ENCODE measurements at places on chromosomes 1 and 21. TPM values are rescaled to one million over a fixed set of nuclear protein-coding genes. Genes with fewer than 3 reads are reported as not detected.

The OR2T2 gene
- not detected for polyA plus RNA-seq

The HHIPL2 gene
- 0.09 TPM for polyA plus RNA-seq

The OPRD1 gene
- 0.67 TPM for polyA plus RNA-seq

The LAMC2 gene
- polyA plus RNA-seq = 1.5 TPM

The KCNC4 gene
- 8.0 TPM for polyA plus RNA-seq

The ASCL5 gene
- polyA plus RNA-seq = 0.32 TPM

The SLAMF8 gene
- polyA plus RNA-seq = 0.47 TPM

The RWDD3 gene
- polyA plus RNA-seq = 29.7 TPM

- no peak for DNase-seq
These were observed 2.4 kb downstream of the DMRTA2 start for GRCh38 chr1:50420689-50421365.

DNA sequence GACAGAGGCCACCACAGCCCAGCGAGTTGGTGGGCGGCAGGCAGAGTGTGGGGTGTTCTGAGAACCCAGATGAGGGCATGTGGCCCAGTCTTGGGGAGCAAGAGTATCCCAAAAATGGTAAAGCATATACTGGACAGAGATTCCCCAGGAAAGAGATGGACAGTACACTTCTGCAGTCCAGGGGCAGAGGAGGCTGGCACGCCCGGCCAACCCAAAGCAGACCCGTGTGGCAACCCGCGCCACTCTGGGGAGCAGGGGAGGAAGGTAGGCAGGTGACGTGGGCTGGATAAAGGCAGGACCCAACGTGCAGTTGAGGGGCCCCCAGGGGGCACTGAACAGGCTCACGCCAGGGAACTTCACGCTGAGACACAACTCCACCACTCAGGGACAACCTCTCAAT is 46.4 kb upstream of the RIPK4 start:
- DNase-seq = no peak

DNA sequence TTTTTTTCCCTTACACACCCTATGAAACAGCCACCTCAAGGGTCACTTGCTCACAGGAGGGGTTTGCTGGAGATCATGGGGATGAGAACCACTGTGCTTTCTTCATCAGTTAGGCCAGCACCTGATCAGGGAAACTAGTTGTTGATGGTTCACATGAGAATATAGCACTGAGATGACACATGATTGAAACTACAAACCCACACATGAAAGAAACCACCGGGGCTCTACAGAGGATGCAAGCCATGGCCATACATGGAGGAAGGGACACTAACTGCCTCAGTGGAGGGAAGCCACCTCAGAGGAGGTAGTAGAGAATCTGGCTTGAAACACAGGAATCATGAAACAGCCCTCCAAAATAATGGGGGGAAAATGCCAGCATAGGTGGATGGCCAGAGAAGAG is 63.2 kb downstream of the PRKAB2 start:
- no peak for DNase-seq

DNA sequence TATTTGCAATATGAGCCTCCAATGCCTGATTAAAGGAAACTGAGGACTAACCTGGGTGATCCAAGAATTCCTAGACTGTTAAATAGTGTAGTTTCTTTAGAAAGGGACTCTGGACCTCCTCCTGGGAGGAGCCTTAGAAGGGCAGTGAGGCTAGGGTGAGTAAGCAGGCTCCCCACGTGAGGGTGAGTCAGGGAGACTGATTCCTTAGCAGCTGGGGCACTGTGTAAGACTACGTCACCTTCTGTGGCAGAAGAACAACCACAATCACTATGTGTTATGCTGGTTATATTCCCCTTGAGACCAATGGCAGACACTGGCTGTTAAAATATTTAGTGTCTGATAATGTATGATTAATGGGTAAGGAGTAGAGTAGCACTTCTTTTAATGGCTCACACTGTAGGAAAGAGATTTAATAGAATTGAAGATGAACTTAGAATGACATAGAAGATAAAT is 53.3 kb upstream of the SYT14 start:
- DNase-seq = no peak

GRCh38 chr1:117051224-117052064 is 8.7 kb upstream of the TTF2 start:
- DNase-seq = no peak

DNA sequence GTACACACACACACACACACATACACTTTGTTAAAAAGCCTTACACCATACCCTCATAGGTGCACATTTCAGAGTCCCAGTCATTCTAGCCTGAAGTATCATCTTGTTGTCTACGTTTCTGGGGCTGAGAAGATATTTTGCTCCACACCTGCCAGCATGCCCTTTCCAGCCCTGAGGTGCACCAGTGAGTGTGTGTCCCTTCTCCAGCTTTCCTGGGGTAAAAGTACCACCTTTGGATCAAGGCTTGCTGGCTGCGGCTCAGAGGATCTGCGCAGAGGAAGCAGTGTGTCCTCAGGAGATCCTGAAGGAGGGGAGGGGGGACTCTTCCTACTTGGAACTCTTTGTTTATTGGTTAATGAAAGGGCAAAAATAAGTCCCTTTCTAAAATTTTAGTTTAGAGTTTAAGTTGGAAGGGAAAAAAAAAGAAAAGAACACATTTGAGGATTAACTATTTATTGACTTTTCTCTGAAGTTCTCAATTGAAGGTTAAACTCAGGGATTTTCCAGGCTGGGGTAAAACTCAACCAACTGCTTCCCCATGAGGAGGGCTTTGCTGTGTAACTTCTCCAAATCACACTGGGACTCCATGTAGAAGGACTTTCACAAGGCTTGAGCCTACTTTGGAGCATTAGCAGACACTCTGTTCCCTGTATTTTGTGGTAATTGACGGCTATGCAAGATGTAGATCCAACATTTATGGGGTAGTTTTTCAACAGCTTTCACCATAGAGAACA is 200.3 kb upstream of the SGIP1 start:
- DNase-seq = no peak

- no peak for DNase-seq
These were observed 104.7 kb downstream of the NCAM2 start for GRCh38 chr21:21102896-21103295.

GRCh38 chr1:73331726-73332125 is 866.2 kb downstream of the LRRIQ3 start:
- DNase-seq = no peak

GRCh38 chr1:190327271-190327670 is 150.4 kb downstream of the BRINP3 start:
- DNase-seq = no peak

GRCh38 chr1:201021630-201022492 is 1.7 kb downstream of the KIF21B start:
- DNase-seq = no peak

DNA sequence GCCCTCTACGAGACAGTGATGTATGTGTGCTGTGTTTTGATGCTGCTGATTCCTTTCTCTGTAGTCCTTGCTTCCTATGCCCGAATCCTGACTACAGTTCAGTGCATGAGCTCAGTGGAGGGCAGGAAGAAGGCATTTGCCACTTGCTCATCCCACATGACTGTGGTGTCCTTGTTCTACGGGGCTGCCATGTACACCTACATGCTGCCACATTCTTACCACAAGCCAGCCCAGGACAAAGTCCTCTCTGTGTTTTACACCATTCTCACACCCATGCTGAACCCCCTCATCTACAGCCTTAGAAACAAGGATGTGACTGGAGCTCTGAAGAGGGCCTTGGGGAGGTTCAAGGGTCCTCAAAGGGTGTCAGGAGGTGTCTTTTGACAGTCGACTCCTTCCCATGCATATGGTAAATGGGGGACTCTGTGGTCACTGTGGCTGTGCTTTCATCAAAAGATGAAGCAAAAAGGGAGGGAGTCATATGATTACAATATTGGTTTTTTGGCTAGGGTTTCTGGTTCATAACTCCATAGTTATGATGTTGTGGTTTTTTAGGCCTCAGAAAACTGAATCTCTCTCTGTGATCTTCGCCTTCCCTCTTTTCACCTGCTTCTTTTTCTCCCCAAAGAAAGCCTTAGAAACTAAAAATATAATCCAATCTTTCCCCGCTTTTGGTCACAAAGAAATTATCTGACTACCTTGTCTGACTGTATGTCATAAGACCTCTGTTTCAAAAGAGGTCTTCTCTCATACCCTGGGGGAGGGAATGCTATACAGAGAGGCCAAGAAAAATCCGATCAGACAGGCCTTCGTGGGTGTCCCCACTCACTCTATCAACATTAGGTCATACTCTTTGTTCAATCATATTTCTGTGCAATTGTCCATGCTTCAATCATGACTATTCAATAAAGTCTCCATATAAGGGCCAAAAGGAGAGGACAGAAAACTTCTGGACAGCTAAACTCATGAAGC is 4.2 kb downstream of the OR2T1 start:
- no peak for DNase-seq

DNA sequence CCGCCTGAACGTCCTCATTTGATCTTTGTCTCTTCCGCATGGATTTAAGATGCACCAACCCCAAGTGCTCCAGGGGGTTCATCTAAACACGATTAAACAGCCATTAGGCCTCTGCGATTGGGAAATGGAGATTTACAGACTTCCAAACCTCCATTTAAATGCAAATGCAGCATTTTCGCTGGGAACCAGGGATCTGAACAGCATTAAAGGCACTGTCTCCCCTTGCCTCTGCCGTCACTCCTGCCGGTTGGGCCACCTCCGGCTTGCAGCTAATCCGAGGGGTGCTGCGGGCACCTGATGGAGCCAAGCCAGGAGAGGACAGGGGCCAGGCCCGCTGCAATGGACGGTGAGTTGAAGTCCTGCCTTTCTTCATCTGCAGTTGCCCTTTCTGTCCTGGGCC is 70.3 kb upstream of the KLHDC7A start:
- DNase-seq = no peak

DNA sequence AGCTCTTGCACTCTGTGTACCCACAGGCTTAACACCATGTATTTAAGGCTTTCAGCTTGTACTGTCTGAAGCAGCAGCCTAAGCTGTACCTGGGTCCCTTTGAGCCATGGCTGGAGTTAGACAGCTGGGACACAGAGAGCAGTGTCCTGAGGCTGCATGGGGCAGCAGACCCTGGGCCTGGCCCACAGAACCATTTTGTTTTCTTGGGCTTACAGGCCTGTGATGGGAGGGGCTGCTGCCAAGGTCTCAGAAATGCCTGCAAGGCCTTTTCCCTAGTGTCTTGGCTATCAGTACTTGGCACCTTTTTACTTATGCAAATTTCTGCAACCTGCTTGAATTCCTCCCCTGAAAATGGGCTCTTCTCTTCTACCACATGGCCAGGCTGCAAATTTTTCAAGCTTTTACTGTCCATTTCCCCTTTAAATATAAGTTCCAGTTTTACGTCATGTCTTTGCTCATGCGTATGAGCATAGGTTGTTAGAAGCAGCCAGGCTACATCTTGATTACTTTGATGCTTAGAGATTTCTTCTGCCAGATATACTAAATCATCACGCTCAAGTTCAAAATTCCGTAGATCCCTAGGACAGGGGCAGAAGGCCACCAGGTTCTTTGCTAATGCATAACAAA is 143.9 kb downstream of the CLEC20A start:
- DNase-seq = no peak

DNA sequence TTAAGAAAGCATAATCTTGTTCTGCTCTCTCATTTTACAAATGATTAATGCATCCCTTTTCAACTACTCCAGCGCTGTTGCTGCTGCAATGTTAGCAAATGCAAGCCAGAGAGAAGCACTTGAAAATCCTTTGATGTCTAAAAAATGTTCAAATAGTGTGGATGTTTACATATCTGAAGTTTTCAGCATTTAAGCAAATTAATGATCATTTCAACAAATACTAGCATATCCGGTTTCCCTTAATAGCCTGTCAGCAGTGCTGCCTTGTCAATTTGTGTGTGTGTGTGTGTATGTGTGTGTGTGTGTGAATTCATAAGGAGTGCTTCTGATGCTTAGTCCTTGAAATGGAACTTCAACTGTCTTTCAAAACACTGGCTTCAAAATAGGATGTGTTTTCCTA is 48.1 kb upstream of the WNT2B start:
- DNase-seq = no peak

GRCh38 chr1:80533093-80533492 is 1267.6 kb upstream of the ADGRL2 start:
- no peak for DNase-seq

DNA sequence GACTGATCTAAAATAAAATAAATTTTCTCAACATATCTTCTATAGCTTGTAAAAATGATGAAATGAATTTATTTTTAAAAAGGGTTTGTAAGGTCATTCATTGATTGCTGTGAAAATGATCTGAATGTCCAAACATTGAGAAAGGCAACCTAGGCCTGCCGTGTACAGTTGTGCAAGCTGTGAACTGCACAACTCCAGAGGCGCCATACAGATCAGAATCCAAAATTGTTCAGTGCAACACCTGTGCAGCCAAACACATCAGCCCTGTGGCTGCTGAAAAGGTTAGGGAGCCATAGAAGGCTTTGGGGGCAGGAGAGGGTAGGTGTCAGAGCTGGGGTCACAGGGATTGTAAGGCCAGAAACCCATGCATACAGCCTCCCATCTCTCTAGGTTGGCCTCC is 9.9 kb upstream of the ZC3H12A start:
- no peak for DNase-seq

All from forelimb muscle (tissue), 1 donor.